ENCODE measurements at places on chromosomes 6 and 20.

- DNase-seq: no peak
Observed at GRCh38 chr6:150230832-150231524, 88.1 kb downstream of the PPP1R14C start.

DNA sequence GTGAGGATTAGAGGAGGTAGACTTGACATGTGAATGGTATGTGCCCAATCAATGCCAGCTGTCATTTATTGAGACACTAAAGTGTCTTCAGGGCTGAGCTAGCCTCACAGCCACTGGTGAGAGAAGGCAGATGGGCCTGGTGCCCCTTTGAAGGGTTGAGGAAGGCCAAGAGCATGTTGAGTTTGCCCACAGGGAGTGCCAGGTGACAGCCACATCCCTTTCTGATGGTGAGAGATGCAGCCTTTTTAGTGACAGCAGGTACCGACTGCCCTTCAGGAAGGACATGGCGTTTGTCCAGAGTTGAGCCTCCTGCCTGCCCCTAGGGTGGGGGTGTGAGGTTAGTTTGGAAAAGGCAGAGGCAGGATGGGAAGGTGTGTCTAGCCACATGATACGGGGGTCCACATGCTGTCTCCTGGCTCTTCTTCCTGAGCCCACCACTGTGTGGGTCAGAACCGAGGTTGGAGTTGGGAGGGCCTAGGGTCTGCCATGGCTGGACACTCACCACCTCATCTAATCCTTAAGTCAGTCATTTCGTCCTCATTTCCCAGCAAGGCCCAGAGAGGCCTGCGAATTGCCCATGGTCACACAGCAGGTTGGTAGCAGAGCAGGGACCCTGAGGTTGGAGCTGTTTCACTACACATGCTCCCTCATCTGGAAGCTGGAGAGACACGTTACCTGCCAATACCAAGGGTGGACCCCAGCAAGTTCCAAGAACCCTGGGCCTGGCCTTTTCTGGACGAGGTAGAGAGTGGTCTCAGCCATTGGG, 32.5 kb downstream of the SPDEF start:
- no peak for DNase-seq

GRCh38 chr6:33935439-33936080, 131.8 kb upstream of the MLN start:
- no peak for DNase-seq

- no peak for DNase-seq
Observed at GRCh38 chr6:155517294-155517693, 61.7 kb upstream of the NOX3 start.

DNA sequence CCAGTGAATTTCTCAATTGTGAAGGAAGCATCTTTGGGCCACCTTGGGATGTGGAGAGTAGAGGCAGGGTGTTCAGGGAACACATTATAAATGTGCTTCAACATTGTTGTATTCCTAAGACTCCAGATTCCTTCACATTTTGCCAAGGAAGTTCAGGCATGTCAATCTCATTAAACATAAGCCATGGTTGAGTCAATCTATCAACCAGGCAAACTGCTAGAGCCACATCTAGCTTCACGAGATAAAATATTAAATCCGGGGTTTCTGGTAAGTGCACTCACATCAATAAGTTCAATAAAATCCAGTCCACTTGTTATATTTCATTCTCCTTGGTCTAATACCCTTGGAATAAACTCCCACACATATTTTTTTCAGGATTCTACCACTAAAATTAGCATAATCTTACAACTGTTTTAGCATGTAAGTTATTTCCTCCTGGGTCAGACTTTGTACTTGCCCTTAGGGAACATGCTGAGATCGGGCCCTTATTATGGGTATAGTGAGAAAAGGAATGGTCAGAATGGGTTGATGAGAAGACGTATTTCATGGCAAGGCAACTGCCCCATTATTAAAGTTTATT, 93.6 kb downstream of the ADTRP start:
- DNase-seq: no peak

DNA sequence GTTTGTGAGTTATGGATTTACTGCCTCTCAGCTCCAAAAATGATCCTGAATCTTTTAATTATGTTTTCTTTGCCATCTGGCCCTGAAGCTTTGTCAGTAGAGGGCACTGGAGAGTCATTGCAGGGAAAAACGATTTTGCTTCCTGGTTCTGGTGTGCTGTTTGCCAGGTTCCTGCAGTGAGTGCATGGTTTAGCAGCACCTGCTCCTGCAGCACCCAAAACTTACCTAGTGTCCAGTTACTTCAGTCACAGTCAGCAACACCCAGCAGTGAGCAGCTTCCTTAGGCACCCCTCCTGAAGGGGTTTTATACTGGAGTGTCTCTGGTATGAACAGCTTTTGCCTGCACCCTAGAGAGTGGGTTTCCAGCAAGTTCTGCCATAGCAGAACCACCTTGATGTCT, 6.0 kb upstream of the TRIM26 start:
- peak; percentile 27 for DNase-seq

- no peak for DNase-seq
Observed at GRCh38 chr6:118383924-118384323, 164.2 kb upstream of the PLN start.

GRCh38 chr20:46698788-46699187, 9.5 kb upstream of the TP53RK start:
- DNase-seq: no peak

- DNase-seq: no peak
Observed at GRCh38 chr6:27334141-27334540, 22.1 kb upstream of the POM121L2 start.

GRCh38 chr6:143115728-143116127, 55.0 kb downstream of the AIG1 start:
- no peak for DNase-seq

- DNase-seq: no peak
Observed at GRCh38 chr20:7710440-7710839, 229.8 kb downstream of the HAO1 start.

- DNase-seq: peak; percentile 48
Observed at GRCh38 chr20:38692436-38693411, 31.6 kb upstream of the SLC32A1 start.

GRCh38 chr6:85465762-85466161, 15.9 kb downstream of the NT5E start:
- DNase-seq: no peak

GRCh38 chr6:9521152-9521530, 893.7 kb downstream of the TFAP2A start:
- no peak for DNase-seq

Data from substantia nigra (tissue), 51 donors.